ENCODE measurements at places on chromosomes 1 and 21. TPM values are rescaled to one million over a fixed set of nuclear protein-coding genes. Genes with fewer than 3 reads are reported as not detected.

The SPRR2B gene
- total RNA-seq, result not detected

The HMCN1 gene
- total RNA-seq, result 26.0 TPM

The EPHB2 gene
- 8.5 TPM for total RNA-seq

The PTPRC gene
- 82.9 TPM for total RNA-seq

The GUCA2A gene
- total RNA-seq, result not detected

The PLA2G2F gene
- total RNA-seq, result not detected

The OLIG2 gene
- total RNA-seq, result 1.1 TPM

The GFI1 gene
- 2.5 TPM for total RNA-seq

The TSPAN1 gene
- total RNA-seq, result 45.3 TPM

The OR2L8 gene
- not detected for total RNA-seq

GRCh38 chr21:38268864-38269575, 12.2 kb downstream of the KCNJ15 start:
- no peak for DNase-seq

DNA sequence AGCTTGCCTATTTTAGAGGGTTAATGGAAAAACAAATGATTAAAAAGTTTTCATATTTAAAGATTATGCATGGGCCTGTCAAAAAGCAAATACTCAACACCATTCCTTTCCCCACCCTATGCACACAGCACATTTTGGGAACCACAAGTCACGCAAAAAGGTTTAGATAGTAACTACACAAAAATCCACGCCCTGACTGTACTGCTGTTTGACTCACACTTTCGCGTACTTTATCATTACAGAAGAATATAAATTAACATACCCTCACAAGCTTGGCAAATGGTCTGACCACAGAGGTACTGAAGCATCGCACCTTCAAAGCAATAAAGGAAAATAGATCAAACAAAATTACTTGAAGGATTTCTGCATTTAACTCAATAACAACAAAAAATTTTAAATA, 1.4 kb downstream of the ATP5PO start:
- DNase-seq, result no peak

GRCh38 chr21:46486481-46487126, 27.9 kb downstream of the DIP2A start:
- DNase-seq, result peak; percentile 17

DNA sequence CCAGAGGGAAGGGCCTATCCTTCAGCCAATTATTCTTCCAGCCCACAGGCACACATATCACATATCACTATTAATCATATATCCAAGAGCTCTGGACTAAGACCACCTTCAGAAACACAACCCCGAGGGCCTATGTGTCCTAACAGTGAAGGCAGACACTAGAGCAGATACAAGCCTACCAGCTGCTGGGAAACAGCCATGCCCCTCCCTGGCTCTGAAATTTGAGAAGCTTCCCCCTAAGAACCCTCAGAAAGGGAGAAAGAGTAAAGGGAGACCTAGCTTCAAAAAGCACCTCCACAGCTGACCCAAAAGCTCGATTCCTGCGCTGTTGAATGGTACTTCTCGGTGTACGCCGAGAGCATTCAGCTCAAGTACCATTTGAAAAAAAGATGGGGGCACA, 17.4 kb downstream of the CNN3 start:
- DNase-seq, result no peak

GRCh38 chr1:66266756-66267155, 267.2 kb upstream of the SGIP1 start:
- DNase-seq, result no peak

DNA sequence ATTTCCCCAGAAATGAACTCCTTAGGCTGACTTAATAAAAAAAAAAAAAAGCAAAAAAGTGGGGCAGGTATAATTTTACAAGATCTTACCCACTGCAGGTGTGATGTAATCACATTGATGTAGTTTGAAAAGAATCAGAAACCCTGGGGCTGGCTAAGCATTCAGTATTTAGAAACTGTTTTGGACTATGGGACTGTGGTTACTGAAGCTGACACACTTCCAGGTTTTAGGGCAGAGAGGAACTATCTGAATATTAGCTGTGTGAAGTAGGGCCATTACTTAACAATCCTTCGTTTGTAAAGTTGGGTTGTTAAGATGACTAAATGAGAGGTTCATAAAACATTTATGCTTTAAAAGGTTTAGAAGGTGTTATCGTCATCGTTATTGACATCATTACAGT, 165.3 kb downstream of the FASLG start:
- no peak for DNase-seq

- DNase-seq, result no peak
Observed at GRCh38 chr1:116769994-116770393, 15.8 kb downstream of the CD2 start.

- no peak for DNase-seq
Observed at GRCh38 chr1:89687254-89687653, 54.3 kb downstream of the LRRC8C start.

GRCh38 chr1:234745844-234746797, 136.1 kb upstream of the IRF2BP2 start:
- DNase-seq, result no peak

DNA sequence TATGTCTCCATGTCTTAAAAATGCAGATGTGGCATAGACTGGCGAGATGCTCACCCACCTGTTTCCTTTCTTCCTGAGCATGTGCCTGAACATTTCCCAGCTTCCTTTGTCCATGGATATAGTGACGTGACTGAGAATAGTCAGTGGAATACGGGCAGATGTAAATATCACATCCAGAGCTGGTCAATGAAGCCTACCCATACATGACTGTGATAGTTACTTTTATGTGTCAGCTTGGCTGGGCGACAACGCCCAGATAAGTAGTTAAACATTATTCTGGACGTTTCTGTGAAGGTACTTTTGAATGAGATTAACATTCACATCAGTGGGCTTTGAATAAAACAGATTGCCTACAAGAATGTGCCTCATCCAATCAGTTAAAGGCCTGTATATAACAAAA, 135.7 kb downstream of the RGS7 start:
- DNase-seq, result no peak

GRCh38 chr1:47175227-47175934, 14.5 kb downstream of the PDZK1IP1 start:
- DNase-seq, result peak; percentile 65

DNA sequence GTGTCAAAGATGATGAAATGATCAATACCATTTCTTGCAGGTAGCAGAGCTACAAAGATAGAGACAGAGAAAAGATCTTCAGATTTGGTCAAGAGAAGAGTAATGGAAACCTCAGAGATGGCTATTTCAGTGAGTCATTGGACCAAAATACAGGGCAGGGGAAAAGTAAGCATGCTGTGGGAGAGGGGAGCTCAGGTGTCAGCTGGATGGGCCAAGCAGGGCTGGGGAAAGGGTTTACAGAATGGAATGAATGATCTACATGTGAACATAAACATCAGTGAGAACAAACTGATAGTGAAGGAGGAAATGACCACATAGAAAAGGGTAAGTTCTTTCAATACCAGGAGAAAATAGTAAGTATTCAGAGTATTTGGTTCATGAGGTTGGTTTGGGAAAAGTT, 61.4 kb upstream of the CNN3 start:
- DNase-seq, result no peak

GRCh38 chr1:232613752-232614381, 16.1 kb downstream of the SIPA1L2 start:
- DNase-seq, result peak; percentile 97

DNA sequence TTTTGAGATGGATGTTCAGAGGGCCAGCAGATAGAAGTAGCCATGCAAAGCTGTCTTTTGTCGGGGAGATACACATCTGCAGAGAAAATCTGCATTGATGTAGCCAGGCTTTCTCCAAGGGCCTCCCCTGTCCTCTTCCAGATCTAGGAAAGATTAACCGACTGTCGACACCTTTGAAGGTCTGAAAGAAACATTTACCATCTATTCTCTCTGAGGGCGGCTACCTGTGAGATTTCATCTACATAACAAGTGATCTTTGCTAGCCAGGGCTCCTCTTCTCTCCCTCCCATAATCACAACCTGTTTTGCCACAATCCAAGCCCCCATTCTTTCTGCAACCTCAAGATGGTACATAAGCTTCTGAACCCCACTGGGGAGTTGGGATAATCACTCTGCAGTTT, 193.6 kb downstream of the RGS7 start:
- no peak for DNase-seq

DNA sequence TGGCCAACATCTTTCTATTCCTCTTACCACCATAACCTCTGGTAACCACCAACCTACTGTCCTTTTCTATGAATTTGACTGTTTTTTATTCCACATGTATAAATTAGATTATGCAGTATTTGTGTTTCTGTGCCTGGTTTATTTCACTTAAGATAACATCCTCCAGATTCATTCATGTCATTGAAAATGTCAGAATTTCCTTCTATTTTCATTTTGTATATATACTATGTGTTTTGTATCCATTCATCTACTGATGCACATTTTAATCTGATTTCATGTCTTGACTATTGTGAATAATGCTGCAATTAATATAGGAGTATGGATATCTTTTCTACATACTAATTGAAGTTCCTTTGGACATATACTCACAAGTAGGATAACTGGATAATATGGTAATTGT, 403.2 kb downstream of the NCAM2 start:
- DNase-seq, result no peak

DNA sequence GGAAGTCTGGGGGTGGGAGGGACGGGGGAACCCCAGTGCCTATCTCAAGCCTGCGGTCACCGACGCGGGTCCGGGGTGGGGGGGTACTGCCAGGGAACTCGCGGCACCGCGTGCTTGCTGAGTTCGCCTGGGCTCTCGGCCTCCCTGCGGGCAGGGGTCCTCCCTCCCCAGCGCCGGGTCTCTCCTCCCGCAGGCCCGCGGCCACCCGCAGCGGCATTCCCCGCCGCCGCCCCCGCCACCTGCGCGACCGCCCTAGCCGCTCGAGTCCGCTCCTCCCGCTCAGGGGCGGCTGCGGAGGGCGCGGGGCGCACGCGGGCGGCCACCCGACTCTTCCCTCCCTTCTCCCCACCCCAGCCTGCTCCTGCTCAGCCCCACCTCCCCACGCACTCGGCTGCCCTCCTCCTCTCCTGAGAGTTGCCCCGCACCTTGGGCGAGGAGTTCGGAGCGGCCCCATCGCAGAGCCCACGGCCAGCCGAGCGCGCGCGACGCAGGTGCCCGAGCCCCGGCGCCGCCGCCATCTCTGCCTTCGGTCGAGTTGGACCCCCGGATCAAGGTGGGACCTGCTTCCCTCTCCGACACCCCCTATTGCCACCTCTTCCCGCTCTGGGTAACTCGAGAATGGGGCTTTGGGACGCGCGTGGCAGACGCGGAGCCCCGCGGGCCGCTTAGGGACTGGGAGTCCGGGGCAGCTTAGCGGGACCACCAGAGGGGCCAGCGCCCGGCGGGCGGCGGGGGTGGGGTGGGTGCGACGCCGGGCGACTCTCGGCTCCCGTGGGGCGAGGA, 105.0 kb downstream of the LEPR start:
- peak; percentile 43 for DNase-seq

GRCh38 chr1:76632136-76632535, 235.1 kb upstream of the ST6GALNAC5 start:
- no peak for DNase-seq

DNA sequence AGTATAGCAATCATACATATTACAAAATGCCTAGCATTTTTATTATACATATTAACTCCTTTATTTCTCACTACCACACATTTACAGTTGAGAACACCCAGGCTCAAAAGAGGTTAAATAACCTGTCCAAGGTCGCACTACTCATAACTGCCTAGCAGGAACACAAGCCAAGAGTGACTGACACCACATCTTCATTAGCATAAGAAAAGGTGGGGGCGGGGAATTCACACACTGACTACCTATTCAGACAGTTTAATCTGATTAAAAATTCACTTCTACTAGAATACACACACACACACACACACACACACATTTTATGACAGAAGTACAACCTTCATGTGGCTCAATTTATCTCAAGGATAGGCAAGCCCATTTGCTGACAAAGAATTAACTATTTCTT, 77.8 kb upstream of the CACHD1 start:
- no peak for DNase-seq

DNA sequence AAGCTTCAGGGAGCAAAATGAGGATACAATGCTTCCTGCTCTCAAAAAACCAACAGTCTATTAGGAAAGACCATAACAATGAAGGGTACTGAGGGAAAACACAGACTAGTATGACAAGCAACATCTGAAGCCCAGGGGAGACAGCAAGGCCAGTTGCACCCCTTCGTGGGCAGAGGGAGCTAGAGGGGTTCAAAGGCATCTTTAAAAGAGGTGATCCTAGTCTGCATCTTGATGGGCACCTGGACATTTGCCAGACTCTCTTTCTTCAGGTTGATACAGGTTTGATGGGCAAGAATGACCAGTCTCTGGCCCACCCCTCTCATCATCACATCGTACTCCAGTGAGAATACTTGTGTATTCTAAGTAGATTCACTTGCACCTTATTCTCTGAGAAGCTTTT, 177.7 kb downstream of the VAV3 start:
- no peak for DNase-seq

DNA sequence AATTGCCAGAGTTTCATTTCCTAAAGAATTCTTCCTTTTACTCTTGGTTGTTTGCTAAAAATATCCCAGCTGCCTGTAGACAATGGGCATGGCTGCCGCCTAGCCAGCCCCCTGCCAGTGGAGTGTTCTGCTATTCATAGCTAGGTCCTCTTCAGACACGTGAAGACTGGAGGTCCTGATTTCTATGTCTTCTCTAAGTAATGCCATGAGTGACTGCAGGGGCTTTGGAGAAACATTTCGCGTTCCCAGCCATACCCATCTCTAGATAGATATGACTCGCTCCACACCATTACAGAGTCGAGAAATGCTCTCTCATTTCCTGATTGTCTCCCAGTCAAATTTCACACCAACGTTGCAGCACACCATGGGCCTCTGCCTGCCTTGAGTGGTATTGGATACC, 99.5 kb upstream of the BACE2 start:
- DNase-seq, result no peak

DNA sequence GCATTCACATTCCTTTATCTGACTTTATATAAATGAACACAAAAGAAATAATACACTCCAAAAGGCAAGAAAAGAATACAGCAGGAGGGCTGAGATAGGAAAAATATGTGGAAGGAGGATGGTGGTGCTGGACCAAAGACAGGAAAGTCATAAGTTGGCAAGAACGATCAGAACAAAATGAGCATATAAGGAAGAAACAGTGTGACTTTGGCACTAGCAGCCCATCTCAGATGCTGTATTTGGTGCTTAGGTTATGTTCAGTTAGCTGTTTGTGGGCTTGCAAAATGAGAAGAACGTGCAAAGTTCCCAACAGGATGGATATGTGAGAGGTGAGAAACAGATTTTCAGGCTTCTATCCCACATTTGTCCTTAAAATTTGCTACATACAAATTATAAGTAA, 719.8 kb upstream of the ADGRL4 start:
- peak; percentile 5 for DNase-seq

DNA sequence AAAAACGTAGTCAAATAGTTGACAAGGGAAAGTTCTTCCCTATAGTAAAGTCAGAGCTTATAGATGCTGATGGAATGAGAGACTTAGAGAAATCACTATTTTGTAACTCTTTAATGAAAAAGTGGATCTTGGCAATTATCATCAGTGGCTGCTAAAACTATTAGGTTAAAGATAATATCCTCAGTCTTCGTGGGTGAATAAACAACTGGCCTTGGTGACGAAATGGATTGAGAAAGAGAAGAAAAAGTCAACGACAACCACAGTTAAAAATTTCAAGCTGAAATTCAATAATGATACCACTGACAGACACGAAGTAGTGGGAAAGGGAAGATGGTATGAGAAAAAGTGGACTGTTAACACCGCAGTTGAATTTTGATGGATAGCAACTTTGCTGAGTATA, 90.0 kb upstream of the GNG4 start:
- no peak for DNase-seq

GRCh38 chr1:37032660-37033354, 1.5 kb downstream of the GRIK3 start:
- DNase-seq, result no peak

- DNase-seq, result no peak
Observed at GRCh38 chr1:182388392-182389134, 3.0 kb downstream of the GLUL start.

GRCh38 chr1:79100385-79100784, 93.9 kb upstream of the ADGRL4 start:
- no peak for DNase-seq

Measured in lung (tissue), 17 donors.